BJ (cell line): ENCODE measurements at places on chromosomes 11 and 22.

- no peak for DNase-seq
These were observed 26.8 kb upstream of the ME3 start for GRCh38 chr11:86699040-86699791.

DNA sequence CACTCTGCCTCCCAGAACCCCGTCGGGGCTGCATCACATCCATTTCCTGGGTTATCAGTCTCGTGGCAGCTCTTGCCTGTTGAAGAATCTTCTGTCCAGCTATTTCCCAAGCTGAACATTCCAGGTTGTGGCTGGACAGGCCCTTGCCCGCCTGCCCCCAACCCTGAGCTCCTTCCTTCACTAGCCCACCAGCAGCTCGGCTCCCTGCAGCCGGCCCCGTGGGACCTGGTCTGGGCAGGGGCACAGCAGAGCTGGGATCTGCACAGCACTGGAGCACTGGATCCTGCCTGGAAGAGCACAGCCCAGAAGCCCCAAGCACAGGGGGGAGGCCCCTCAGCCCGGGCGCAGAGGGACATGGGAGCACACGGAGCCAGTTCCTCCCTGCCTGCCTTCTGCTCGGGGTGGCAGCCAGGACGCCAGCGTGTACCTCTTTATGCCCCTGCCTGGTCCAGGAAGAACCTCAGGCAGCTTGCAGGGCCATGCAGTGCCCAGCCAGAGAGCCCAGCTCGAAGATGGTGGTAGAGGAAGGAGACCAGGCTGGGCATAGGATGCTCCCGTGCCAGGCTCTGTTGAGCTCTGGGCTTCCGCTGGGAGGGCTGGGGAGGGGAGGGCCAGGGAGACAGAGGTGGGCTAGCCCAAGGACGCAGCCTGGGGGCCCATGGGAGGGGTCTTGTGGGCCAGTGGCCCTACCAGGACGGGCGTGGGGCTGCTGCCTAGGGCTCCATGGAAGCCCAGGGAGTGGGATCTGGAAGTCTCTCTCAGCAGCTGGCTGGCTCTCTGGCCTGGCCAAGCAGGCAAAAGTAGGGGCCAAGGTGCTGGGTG lies 16.6 kb upstream of the GNB1L start:
- no peak for DNase-seq

DNA sequence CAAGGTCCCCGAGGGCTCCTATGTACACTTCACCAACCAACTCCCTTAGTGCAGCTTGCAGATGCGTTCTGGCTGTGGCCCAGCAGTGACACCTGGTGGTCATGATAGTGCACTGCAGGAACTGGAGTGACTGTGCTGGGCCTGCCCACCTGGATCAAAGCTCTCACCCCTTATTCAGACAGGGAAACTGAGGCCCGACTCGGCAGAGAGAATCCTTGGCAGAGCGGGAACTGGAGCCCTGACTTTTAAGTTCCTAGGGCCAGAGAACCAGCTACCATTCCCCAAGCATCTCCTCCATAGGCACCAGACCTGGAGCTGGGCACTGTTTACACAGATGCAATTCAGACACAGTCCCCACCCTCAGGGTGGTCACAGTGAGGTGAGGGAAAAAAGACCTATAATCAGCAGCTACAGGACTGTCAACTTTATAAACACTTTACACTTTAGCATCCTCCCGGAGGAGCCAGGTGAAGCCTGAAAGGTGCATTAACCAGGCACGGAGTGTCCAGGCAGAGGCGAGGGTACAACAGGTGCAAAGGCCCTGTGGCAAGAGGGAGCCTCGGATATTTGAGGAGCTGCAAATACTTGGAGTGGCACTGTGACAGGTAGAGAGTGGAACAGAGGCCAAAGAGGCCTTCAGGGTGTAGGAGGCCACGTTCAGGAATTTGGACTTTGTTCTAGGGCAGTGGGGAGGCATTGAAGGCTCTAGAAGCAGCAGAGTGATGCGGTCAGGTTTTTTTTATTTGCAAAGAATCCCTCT lies 22.0 kb downstream of the RHBDD3 start:
- no peak for DNase-seq

GRCh38 chr22:19638282-19639015 lies 75.9 kb upstream of the SEPTIN5 start:
- DNase-seq = no peak

DNA sequence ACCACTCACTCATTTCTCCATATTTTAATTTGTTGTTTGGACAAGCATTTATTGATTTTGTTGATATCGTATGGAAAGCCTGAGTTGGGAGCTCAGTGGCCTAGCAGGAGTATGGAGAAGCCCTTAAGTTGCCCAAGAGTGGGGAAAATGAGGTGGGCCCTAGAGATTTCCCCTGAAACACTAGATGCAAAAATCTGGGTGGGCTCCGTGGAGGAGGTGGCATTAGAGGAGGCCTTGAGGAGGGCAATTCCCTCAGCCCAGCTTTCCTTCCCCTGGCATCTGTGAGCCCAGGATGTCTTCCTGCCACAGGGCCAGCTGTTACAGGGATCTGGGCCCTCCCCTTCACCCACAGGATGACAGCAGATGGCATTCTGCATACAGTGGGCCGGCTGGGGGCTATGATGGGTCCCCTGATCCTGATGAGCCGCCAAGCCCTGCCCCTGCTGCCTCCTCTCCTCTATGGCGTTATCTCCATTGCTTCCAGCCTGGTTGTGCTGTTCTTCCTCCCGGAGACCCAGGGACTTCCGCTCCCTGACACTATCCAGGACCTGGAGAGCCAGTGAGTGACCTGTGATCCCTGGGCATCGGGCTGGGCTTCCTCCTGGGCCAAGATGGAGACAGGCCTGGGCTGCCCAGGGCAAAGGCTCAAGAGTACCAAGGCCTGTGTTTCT lies 21.6 kb upstream of the SLC22A12 start:
- DNase-seq = no peak

GRCh38 chr11:84430661-84431060 lies 1144.5 kb upstream of the CCDC90B start:
- DNase-seq = no peak

GRCh38 chr22:48568736-48569330 lies 1258.8 kb downstream of the BRD1 start:
- DNase-seq = no peak

DNA sequence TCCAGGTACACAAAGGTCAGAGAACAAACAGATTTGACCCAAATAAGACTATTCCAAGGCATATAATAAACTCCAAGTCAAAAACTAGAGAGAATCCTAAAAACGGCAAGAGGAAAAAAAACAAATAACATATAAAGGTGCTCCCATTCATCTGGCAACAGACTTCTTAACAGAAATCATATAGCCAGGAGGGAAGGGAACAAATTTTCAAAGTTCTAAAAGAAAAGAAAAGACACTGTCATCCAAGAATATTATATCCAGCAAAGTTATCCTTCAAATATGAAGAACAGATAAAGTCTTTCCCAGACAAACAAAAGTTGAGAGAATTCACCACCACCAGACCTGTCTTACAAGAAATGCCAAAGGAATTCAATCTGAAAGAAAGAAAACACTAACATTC lies 11.1 kb downstream of the EFCAB6 start:
- no peak for DNase-seq

- DNase-seq = no peak
These were observed 59.8 kb downstream of the TMEM135 start for GRCh38 chr11:87097582-87097981.

GRCh38 chr11:86115542-86116385 lies 46.9 kb upstream of the PICALM start:
- DNase-seq = no peak

DNA sequence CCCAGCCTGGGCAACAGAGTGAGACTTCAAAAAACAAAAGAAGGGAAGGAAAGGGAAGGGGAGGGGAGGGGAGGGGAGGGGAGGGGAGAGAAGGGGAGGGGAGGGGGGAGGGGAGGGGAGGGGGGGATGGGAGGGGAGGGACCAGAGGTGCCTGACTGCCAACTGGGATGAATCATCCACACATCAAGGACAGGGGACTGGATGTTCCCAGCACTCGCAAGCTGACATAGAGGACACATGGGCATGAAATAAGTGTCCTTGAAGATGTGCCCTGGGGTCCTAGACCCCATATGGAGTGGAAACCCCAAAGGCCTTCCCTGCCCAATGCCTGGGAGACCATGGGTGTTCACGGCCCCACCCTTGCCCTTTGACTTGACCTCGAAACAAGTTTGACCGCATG lies 19.8 kb downstream of the TST start:
- no peak for DNase-seq

DNA sequence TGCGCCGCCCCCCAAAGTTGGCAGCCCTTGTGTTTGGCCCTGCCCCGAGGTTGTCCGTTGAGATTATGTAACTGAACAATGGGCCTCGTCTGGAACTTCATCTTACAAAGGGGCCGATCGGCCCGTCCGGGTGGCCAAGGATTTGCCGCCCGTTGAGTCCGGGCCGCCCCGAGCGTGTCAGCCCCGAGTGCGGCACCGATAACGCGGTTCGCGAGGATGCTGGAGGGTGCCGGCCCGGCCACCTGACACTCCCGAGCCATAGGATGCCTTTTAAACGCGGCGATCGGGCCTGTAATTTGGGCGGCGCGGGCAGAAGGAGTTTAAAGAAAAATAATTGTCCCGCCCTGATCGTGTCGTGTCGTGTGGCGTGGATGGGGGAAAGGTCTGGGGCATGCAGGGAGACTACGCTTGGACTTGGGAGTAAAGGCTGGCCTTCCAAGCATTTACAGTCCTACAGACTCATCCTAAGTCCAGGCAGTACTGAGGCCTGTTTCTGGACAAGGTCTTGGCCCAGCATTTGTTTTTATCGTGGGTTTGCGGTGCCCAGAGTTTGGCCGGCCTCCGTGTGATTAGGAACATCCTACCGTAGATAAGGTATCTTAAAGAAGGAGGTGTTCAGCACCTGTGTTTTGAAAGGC lies 1.3 kb downstream of the WEE1 start:
- no peak for DNase-seq
